ENCODE measurements at places on chromosomes 7 and 10.

- no peak for DNase-seq
Measured at GRCh38 chr10:6680735-6681134, 100.7 kb upstream of the PRKCQ start.

DNA sequence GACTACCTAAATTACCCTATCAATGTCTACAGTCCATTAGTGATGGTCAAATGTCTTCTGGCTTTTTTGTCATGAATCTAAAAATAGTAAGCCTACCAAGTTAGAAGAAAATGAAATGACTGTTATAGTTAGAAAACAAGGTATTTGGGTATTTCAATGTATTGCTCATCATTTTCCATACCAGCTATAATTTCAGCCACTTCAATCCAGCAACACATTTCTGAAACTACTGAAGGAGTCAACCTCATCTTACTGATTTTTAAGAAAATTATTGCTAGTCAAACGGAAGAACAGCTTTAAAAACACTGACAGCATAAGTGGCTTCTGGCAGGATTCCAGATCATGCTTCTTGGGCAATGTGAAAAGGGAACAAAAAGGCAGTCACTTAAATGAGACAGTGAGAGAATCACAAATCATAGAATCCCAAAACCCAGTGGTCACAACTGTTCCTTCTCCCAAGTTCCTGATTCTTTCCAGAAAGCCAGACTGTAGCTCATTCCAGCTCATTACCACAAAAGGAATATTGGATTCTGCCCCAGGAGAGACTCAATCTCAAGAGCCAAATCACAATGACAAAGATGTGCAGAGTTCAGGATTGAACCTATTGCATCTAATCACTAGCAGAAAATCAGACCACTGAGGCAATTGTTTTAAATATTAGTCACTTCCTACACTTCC, 61.2 kb upstream of the LRRN3 start:
- no peak for DNase-seq

DNA sequence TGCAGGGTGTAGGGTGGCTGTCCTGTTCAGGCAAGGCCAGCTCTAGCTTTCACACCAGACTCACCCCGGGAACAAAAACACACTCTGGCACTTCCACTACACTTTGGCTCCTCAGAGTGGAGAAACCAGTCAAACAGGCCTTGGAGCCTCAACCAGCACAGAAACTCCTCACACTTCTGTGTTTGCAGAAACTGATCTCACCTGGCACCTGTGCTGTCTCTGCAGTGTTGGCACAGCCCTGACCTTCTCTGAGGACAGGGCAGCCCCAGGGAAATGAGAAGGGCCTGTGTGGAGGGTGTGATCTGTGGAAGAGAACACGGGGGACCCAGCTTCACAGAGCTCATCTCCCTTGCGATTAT, 4.1 kb upstream of the CALML5 start:
- DNase-seq, result no peak

DNA sequence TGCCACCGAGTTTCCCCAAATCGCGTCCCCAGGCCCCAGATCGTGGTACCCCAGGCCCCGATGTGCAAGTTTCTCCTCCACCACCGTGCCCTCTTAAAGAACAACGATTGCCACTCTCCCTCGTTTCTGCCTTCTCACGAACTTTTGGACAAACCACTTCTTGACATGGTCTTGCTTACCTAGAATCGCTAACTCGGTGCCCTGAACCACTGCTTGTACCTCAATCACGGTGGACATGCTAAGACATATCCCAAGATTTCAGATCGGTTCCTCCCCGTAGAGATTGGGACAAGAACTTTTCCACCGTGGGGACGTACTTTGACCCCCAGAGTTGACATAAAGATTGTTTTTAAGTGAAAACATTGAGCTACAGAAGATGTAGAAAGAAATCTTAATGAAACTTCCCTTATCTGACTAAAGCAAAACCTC, 477 bp upstream of the ZC3HAV1 start:
- DNase-seq, result no peak

DNA sequence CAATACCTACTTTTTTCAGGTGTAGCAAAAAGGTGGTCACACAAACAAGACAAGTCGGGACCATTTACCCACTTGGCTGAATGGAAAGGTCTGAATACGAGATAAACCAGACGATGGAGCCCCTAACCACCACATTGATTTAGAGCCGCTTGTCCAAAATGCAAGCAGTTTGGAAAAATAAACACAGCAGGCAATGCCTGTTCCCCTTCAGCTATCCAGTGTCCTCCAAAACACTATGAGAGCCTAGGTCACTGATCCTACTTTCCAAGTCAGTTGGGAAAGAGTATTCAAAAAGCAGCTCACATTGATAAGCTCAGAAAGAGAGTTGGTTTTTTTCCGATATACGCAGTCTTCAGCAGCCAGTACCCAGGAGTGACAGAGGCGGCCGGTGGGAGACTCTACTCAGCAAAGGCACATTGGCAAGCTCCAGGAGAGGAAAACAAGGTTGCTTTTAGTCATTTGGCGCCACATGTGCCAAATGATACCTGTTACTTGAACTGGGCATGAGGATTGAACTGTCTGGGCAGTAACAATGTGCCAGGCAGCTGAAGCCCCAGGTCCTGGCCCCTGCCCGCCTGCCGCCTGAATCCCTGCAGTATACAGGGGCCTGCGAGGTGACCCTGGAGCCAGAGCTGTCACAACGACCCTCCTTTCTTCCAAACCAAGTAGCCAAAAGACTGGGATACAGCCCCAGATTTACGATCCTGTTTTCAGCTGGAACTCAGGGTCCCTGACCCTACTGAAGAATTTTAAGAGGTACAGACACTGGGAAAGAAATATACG, 109.8 kb downstream of the PIP4K2A start:
- DNase-seq, result no peak
